Activated CD8-positive, alpha-beta memory T cell treated with anti-CD3 and anti-CD28 coated beads for 4 hours (primary cell): ENCODE measurements at places on chromosomes 3 and 15.

- DNase-seq: no peak
These were observed 171.0 kb upstream of the COL8A1 start for GRCh38 chr3:99467420-99467819.

GRCh38 chr15:25504307-25504706 is 65.5 kb upstream of the UBE3A start:
- DNase-seq: no peak

- no peak for DNase-seq
These were observed 144.6 kb downstream of the MCTP2 start for GRCh38 chr15:94375997-94376396.

DNA sequence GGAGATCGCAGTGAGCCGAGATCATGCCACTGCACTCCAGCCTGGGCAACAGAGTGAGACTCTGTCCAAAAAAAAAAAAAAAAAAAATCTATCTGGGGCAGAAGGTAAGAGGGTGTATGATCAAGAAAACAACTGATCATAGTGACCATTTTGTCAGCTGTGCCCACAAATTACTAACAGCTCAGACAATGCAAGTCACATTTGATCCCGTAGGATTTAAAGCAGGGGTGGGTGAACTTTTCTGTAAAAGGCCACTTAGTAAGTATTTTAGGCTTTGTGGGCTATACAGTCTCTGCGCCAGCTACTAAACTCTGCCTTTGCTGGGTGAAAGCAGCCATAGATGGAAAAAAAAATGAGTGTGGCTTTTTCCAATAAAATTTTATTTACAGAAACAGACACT is 57.6 kb upstream of the ABI3BP start:
- no peak for DNase-seq

DNA sequence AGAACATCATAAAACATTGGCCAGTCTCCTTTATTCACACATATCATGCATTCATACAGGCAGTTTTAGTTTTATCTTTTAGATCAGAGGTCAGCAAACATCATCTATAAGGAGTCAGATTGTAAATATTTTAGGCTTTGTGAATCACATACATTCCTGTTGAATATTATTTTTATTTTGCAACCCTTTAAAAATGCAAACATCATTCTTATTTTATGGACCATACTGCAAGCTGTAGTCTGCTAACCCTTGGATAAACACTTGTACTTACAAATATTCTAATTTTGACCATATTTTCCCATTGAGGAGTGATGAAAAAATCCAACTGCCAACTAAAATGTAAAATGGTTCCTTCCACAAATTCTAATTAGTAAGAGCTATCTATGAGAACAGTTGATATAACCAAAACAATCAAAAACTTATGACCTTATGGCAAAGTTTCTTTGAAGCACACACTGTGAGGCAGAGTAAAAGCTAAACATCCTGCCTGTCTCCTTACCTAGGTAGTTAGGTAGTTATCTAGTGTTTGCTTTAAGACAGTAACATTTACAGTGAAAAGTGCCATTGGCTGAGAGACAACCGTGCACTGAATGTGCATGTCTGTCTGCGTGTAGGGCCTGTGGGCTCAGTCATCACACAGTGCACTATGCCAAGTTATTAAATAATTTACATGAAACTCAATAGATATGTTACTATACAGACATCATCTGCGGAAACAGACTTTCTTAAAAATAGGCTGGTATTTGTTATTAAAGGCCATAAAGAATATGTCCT is 57.7 kb downstream of the PIK3R4 start:
- DNase-seq: no peak

GRCh38 chr15:48868536-48868935 is 9.4 kb upstream of the EID1 start:
- DNase-seq: no peak

GRCh38 chr3:196686436-196686835 is 25.6 kb downstream of the CEP19 start:
- DNase-seq: no peak

DNA sequence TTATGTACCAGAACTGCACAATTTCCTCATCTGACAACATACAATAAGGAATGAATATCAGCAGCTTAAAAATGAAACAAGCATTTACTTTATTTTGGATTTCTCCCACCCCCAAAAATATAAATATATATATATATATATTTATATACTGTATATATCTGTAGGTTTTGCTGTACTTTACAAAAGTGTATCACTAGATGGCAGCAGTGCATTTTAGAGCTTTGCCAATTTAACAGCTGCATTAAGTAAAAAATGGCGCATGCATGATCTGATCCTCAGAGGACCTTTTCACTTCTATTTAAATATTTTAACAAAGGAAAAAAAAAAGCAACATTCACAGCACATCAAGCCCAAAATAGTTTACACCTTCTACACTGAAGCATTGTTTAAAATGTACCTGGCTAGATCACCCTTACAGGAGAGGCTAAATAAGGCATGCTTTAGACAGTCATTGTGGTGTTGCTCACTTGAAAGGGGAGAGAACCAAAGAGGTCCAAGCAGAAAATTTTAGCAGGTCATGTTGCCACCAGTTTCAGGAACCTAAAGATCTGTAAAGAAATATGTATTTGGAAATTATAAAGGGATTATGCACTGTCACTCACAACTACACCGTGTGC is 72.6 kb downstream of the NPTN start:
- DNase-seq: no peak

- DNase-seq: no peak
These were observed 42.7 kb downstream of the ZNF106 start for GRCh38 chr15:42448281-42448680.

DNA sequence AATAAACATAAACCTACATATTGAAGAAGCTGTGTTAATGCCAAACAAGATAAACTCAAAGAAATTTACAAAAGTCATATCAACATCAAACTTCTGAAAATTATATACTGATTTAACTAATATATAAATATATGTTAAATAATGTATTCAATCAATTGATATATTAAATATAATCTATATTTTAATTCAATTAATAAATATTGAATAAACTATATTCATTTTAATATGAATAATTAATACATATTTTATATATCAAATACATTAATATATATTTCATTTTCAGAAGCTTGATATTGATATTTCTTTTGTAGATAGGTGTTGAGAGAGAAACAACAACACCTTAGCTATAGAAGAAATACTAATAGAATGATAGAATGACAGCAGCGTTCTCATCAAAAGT is 768.1 kb downstream of the MECOM start:
- DNase-seq: no peak

- no peak for DNase-seq
These were observed 16.2 kb downstream of the MUC20 start for GRCh38 chr3:195736866-195737490.

DNA sequence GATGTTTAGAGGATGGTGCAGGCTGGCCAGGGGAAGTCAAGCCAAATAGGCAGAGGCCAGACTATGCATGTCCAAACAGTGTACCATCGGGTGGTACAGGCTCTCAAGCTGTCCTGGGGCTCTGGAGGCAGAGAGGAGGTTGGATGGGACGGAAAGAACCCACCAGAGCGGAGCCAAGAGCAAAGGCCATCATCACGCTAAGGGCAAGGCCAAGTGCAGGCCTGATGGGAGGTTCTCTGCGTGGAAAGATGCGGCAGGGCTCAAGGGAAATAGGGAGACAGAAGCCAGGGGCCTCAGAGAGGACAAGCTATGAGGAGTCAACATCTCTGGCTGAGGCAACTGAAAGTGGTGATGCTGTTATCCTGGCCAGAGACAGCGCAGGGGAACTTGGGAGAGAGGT is 102.7 kb downstream of the ASB7 start:
- DNase-seq: no peak

DNA sequence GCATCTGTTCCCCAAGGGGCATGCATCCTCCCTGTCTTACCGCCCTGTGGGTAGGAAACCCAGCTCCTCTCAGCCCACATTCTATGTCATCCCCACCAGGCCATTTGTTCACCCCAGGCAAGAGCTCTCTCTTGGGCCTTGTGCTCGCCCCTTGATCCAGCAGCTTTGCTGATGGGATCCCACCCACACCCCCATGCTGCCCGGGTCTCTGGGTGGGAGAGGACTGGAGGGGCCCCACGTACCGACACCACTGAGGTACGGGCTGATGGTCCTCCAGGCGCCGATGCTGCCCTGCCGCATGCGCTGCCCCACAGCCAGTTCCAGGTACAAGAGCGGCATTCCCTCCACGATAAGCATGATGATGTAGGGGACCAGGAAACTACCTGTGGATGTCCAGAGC is 14.5 kb downstream of the SLC6A20 start:
- DNase-seq: no peak

DNA sequence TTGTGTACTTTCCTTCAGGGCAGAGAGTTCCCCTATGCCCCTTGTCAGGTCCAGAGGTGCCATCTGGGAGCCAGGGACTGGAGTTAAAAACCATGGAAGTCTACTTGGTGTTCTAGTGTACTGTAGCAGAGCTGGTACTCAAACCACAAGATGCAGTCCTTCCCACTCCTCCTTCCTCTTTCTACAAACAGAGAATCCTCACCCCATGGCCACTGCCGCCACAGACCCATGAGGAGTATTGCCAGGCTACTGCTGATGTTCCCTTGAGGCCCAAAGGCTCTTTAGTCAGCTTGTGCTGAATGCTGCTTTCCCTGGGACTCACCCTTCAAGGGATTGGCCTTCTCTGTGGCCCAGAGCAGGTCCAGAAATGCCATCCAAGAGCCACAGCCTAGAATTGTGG is 229.2 kb upstream of the ZPLD1 start:
- no peak for DNase-seq

GRCh38 chr3:12420393-12420792 is 63.9 kb upstream of the TSEN2 start:
- no peak for DNase-seq

DNA sequence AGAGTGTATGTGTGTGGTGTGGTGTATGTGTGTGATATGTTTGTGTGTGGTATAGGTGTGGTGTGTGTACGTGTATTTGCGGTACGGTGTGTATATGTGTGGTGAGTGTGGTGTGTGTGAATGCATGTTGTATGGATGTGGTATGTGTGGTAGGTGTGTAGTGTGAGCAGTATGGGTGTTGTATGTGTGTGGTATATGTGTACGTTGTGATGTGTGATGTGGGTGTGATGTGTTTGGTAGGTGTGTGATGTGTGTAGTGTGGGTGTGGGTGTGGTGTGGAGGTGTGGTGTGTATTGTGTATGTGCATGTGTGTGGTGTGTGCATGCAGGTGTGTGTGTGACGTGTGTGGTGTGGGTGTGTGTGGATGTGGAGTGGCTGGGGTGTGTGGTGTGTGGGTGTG is 58.7 kb downstream of the EFCAB12 start:
- DNase-seq: no peak

DNA sequence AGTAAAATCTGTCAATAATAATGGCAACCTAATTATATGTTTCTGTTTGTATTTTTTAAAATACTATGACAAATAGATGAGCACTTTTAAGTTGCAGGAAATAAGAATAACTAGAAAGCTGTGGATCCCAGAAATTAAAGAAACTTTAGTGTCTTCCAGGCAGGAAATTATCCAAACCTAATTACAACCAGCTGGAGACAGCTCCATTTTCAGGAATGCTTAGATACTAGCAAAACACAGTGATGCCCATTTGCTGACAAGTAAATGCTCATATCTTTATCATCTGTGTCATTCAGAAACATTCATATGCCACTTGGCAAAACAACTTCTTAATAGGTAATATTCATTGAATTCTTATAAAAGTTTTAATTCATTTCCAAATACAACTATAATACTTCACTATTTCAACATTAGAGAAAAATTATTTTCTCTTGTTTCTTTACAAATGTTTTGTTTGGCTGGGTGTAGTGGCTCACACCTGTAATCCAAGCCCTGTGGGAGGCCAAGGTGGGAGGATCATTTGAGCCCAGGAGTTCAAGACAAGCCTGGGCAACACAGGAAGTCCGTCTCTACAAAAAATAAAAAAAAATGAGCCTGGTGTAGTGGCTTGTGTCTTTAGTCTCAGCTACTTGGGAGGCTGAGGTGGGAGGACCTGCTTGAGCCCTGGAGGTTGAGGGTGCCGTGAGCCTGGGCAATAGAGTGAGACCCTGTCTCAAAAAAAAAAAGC is 169.1 kb upstream of the TSPAN3 start:
- DNase-seq: no peak

DNA sequence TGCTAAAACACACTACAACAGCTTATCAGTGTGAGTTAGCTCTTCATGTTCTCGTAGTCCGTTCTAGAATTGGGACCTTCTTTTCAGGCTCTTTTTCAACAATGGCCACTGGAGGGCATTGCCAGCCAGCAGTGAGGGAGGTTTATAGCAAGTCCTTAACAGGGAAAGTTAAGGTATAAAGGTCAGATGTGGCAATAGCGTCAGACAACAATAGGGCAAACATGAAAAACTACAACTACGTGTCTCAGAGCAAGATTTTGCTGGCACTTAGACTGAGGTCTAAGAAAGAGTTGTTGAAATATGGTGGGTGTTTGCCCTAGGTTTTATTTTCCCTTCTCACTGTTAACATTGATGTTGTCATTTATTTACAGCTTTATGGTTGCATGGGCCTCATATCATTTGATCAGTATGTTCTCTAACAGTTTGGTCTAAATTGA is 161.4 kb downstream of the GMNC start:
- no peak for DNase-seq

- DNase-seq: no peak
These were observed 165.3 kb downstream of the CHSY1 start for GRCh38 chr15:101086394-101087171.

GRCh38 chr3:182375916-182376315 is 417.4 kb upstream of the ATP11B start:
- DNase-seq: no peak

DNA sequence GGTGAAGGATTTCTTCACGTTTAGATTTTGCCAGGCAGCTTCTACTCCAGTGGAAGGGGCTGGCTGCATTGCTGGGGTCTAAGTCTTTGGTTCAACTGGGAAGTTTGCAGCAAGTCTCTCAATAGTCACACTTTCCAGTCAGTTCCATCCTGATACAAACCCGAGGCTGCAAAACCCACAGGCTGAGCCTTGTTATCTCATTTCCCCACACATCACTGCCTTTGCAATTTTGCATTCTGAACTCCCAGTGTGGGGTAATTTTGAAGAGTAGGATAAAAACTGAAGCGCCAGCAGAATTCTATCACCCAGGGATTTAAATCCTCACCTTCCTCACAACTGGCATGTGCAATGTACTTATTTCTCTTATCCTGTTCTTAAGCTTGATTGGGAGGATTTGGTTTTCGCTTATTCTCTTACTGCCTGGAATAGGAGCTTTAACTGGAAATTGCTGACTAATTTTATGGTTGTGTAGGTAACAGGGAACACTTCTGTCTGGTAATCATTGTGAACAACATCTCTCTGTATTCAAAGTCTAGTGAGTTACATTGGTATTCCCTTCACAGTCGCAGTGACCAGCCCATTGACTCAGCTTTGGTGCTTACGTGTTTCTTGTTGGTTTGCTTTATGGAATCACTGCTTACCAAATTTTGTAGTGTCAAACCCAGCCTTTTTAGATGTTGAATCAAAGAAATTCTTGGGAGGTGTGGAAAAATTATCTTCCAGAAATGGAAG is 142.0 kb upstream of the TOPAZ1 start:
- DNase-seq: no peak

DNA sequence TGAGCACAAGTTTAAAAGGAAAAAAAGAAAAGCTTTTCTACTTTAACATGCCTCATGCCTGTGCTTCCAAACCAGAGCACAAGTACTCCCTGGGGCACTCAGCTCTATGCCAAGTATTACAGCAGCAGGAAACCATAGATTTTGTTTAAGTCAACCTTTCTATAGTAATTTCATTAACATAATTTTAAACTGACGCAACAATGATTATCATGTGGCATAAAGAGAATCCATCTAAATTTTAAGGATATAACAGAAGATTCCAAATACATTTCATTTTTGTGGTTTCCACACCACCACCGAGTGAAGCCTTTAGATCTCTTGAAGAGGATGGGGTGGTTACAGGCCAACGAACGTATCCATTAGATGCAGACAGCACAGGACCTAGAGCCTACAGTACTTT is 112.1 kb downstream of the TNIK start:
- DNase-seq: no peak

- no peak for DNase-seq
These were observed 166.1 kb downstream of the SSR3 start for GRCh38 chr3:156388497-156389448.
